ENCODE measurements at places on chromosomes 2 and 18. TPM values are rescaled to one million over a fixed set of nuclear protein-coding genes. Genes with fewer than 3 reads are reported as not detected.

LYG2 gene
- total RNA-seq, result not detected

ST8SIA5 gene
- total RNA-seq, result under 0.01 TPM

EIPR1 gene
- total RNA-seq, result 22.5 TPM

CHAC2 gene
- 4.6 TPM for total RNA-seq

SIX3 gene
- not detected for total RNA-seq

TXNDC2 gene
- not detected for total RNA-seq

CFAP53 gene
- under 0.01 TPM for total RNA-seq

STEAP3 gene
- total RNA-seq, result 6.6 TPM

IL36A gene
- not detected for total RNA-seq

IMPA2 gene
- total RNA-seq, result 9.1 TPM

SLC23A3 gene
- total RNA-seq, result 0.54 TPM

CNRIP1 gene
- 38.8 TPM for total RNA-seq

SCYGR4 gene
- not detected for total RNA-seq

PRADC1 gene
- total RNA-seq, result 28.6 TPM

HRH4 gene
- not detected for total RNA-seq

ASAP2 gene
- total RNA-seq, result 30.5 TPM

IL1RN gene
- not detected for total RNA-seq

PREB gene
- 25.3 TPM for total RNA-seq

CHPF gene
- 0.17 TPM for total RNA-seq

FAM228A gene
- 0.43 TPM for total RNA-seq

LHCGR gene
- not detected for total RNA-seq

CYP27C1 gene
- total RNA-seq, result 0.11 TPM

PLGLB1 gene
- total RNA-seq, result 1.7 TPM

FIGN gene
- not detected for total RNA-seq

G6PC2 gene
- not detected for total RNA-seq

Data from dermis lymphatic vessel endothelial cell (primary cell).